WTC11 (cell line): ENCODE measurements at places on chromosomes 16 and 17. TPM values are rescaled to one million over a fixed set of nuclear protein-coding genes. Genes with fewer than 3 reads are reported as not detected.
A peak's percentile ranks its signal among the peaks of the same experiment; 100 is the strongest.

The CPNE7 gene
- total RNA-seq, result 42.6 to 62.4 TPM (median 55.6 TPM) in 3 replicates

- no peak for DNase-seq
Measured at GRCh38 chr17:63358111-63358839, 87.8 kb downstream of the CYB561 start.

The FBXW10B gene
- total RNA-seq, result 0.14 to 0.33 TPM in 2 of 3 replicates, not detected in the other

DNA sequence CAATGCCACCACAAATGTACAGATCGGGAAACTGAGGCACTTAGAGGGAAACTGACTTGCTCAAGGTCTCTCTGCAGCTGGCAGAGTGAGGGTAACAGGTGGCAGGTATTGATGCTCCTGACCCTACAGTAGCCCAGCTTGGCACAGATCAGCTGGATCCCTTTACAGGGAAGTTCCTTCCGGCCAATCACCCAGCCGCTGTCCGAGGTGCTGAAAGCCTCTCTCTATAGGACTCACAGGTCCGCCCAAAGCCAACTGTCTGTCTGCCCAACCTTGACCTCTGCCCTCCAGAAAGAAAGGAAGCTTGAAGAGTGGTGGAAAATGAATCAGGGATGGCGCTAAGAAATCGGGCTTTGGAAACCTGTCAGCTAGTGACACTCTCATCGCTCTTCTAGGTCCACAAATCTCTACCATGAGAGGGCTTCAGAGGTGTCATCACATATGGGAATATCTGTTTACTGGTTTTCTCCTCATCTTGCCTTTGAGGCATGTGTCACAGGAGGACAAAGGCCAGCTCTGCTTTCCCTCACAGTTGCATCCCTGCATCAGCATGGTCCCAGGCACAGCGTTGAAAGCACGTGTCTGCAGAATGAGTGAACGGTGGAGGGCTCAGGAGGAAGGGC, 246.2 kb downstream of the KATNIP start:
- peak; percentile 85 for DNase-seq

The STX8 gene
- 39.9 to 55.6 TPM (median 52.8 TPM) in 3 replicates for total RNA-seq

- no peak for DNase-seq
Measured at GRCh38 chr16:66713076-66713475, 16.5 kb upstream of the CMTM4 start.

- DNase-seq, result peak; percentile 61
Measured at GRCh38 chr16:2210386-2211365, at the start of gene BRICD5. Gene BRICD5, minus strand, starts transcription at chr16:2210863. Its CDS starts 30 bp downstream, at chr16:2210833.

DNA sequence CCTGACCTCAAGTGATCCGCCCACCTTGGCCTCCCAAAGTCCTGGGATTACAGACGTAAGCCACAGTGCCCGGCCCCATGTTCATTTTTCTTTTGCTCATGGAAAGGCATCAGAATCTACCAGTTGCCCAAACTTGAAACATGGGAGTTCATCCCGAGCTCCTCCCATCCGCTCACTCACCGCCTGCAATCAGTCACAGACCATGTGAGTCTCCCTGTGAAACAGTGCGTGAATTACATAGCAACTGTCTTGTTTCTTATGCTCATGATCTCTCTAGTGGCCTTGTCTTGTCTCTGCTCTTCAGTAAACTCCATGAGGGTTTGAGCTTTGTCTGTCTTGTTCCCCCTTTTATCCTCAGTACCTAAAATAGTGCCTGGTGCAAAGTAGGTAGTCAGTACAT, 52.1 kb upstream of the TNRC6A start:
- DNase-seq, result no peak

DNA sequence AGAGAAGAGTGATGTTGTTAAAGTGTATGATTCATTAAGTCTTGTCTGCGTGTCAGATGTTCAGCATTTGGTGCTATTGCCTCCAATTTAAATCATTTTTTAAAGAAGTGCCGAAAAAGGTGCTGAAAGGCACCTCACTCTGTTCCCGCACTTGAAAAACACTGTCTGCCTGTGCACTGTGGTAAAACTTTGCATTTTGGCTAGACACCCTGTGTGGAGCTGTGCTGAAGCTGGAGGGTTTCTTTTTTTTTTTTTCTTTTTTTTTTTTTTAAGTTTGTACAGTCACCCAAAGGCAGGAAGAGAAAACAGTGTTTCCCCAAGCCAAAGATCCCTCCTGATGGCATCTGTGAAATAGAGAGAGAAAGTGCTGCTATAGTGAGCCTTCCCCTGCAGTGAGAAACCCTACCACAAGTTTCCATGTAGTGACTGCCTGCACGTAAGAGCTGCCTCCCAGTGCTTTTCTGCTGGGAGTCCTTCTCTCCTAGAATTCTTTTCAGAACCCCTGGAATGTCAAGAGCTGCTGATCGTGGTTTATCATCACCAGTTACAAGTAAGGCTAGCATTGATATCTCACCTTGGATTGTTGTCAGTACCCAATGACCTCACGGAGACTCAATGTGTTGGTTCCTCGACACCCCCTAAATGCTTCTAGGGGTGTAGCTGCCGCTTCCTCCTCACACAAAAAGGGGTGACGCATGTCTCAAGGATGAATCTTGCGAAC, 116.0 kb upstream of the SOX9 start:
- DNase-seq, result no peak

DNA sequence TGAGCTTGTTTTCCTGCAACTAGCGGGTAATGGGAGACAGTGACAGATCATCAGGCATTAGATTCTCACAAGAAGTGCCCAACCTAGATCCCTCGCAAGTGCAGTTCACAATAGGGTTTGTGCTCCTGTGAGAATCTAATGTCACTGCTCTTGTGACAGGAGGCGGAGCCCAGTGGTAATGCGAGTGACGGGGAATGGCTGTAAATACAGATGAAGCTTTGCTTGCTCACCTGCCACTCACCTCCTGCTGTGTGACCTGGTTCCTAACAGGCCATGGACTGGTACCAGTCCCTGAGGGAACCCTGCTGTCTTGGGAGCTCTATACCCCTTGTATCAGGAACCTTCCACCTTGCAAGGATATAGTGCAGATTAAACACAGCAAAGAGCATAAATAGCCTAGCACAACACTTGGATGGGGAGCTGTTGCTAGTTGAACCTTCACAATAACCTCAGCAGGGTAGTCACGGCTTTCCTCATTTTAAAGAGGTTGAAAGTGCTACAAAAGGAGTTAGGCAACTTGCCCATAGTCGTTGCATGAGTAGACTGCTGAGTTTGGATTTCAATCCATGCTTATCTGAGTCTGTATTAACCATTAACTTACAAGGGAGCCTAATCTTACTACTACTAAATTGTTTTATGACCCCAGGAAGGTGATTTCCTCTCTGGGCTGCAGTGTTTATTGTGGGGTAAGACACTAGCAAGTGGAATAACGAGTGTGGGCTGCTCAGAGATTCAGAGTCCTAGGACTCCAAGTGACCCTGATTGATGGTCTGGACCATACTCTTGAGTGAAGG, 156.6 kb upstream of the ZFHX3 start:
- no peak for DNase-seq

- DNase-seq, result no peak
Measured at GRCh38 chr16:25585526-25585925, 106.2 kb upstream of the HS3ST4 start.

- no peak for DNase-seq
Measured at GRCh38 chr16:11788914-11789313, 8.1 kb downstream of the ZC3H7A start.

DNA sequence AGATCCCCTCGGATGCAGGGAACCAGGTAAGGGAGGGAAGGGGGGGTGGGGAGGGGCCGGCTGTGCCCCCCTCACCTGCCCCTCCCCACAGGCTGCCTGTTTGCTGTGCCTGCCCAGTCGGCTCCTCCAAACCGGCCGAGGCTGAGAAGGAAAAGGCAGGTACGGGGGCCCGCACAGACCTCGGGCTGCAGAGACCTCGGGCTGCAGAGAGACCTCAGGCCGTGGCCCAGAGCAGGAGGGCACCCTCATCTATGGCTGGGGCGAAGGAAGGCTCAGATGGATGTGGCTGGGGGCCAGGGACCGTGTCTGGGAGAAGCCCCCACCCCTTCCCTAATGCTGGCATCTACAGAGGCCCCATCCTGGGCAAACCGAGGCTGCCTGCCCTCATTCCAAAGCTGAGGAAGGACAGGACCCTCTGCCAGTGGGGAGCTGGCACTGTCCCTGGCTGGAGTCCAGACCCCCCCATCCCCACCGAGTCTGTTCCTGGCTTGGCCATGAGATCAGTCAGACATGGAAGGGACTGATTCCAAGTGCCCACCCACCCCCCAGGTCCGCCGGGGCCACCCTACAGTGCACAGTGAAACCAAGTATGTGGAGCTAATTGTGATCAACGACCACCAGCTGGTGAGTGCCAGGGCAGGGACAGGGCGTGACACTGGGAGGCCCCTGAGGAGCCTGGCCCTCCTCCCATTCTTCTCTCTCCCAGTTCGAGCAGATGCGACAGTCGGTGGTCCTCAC, 13.7 kb downstream of the ADAM11 start:
- no peak for DNase-seq

DNA sequence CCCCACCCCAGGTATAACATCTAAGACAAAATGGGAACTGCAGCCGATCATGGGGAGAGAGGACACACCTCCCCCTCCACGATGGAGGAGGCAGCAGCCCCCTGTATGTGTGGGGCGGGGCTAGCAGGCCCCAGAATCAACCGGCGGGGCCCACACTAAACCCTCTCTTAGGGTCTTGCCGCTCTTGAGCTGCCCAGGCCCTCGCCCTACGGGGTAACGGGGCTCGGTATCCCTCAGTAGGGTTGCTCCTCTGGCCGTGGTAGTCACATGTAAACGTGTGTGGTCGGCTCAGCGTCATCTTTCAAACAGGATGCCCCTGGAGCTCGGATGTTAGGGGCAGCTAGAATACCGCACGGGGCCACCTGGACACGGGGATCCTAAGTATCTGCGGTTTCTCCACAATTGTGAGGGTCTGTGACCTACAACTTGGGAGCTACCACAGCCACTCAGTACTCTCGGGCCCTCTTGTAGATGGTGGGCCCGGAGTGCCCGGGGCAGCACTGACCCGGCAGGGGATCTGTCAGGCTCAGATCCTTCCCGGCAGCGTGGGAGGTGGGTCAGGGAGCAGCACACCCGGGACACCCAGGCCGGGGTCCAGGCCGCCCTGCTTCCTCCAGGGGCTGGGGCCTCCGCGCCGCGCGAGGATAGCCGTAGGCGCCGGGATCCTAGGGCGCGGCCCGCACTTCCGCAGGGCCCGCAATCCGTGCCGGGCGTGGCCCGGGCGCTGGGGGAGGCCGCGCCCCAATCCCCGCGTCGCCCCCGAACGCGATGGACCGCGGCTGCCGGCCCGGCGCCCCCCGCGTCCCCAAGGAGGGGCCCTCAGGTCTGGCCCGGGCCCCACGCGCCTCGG, 781 bp downstream of the ARHGDIA start:
- DNase-seq, result peak; percentile 34

DNA sequence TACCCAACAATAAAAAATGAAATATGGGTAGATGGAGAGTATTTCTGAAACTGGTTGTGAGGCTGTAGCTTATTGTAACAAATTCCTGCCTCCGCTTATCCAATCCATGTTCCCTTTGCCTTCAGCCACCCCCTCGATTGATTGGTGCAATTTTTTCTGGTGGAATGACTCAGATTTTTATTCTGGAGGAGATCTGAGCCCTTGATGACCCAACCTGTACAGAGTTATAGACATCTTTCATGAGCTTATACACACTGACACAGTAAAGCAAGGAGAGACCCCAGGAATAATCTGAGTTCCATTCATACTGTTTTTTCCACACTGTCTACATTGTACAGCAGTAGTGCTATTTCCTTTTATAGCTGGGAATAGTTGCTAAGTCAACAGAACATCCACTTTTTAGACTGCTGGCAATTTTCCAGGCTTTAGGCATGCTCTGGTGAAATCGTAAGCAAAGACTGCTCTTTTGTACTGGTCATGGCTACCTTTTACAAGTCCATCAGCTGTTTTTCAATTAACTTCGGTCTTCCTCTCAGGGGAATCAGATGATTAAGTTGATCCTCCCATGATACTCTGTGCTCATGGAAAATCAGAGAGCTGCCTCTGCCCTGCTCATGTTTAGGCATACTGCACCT, 30.1 kb downstream of the CCL4 start:
- DNase-seq, result no peak

- DNase-seq, result no peak
Measured at GRCh38 chr17:40072735-40073346, 10.1 kb downstream of the THRA start.
